Ovary (tissue), 10 donors: ENCODE measurements at places on chromosomes 7 and 10.

GRCh38 chr7:130960208-130960988, 226.4 kb upstream of the KLF14 start:
- no peak for DNase-seq

GRCh38 chr10:104417637-104418292, 64.1 kb downstream of the CFAP58 start:
- no peak for DNase-seq

DNA sequence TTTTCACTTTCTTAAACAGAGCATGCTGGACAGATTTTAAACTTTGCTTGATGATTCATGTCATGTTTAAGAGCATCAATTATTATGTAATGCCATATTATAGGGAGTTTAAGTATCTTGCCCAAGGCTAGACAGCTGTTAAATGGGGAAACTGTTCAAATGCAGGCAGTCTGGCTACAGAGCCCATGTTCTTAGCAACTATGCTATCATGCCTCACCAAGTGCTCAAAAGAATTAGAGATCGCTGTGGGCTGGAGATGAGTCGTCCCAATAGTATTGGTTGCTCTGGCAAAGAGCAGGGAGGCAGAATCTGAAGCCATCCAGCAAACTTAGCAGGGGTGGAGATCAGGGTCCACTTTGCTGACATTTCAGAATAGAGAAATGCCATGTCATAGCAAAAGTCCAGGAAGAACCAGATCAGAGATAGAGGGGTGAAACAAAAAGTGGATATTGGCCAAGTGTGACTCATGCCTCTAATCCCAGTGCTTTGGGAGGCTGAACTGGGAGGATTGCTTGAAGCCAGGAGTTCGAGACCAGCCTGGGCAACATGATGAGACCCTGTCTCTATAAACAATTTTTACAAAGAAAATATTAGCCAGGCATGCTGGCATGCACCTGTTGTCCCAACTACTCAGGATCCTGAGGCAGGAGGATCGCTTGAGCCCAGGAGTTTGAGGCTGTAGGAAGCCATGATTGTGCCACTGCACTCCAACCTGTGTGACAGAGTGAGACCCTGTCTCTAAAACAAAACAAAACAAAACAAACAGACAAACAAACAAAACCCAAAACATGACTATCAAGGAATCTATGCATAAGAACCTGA, 57.8 kb downstream of the BAMBI start:
- DNase-seq: no peak

GRCh38 chr10:50152792-50153272, 85.1 kb downstream of the WASHC2A start:
- no peak for DNase-seq
